ENCODE measurements at places on chromosomes 2 and 18.

DNA sequence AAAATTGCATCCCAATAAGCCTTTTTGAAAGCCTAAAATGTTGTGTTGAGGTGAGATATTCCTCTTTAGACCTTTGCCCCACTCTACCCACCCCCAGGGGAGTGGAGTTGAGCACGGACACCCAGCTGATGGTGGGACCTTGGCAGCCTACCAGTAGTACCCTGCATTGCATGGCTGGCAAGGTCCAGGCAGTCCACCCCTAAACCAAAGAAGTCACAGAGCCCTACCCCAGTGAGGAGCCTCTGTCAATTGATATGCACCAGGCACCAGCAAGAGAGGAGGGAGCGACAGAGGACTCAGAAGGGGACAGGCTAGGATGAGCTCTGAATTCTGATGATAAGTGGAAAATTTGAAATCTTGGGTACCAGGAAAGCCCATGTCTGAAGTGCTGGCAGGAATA lies 38.6 kb downstream of the MARCO start:
- DNase-seq = no peak

DNA sequence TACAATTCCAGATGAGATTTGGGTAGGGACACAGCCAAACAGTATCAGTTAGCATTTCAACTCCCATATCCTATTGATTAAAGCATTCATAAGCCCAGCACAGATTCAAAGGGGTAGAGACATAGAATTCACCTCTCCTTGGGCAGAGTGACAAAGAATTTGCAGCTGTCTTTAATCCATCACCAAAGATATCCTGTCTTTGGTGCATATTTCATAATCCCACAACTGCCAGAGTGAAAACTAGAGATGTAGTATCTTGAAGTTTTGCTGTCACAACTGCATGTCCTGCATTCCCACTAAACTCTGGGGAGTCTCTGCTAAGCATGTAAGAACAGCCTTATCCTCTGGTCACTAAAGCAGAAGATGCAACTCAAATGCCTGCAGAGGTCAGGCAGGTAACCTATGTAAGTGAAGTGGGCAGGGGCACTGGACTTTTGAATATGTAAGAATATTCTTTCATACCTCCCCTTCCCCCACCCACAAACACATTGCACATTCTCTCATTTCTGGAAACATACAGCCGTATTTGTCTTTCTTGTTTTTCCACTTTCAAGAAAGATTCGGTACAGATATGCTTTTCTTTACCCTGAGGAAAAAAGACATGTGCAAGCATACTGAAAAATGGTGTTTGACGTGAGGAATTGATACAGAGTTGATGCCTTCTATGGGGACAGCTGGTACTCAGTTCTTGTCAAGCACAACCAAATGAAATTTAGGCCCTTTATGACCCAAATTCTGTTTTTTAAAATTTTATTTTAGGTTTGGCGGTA lies 283.1 kb downstream of the SP3 start:
- DNase-seq = no peak

DNA sequence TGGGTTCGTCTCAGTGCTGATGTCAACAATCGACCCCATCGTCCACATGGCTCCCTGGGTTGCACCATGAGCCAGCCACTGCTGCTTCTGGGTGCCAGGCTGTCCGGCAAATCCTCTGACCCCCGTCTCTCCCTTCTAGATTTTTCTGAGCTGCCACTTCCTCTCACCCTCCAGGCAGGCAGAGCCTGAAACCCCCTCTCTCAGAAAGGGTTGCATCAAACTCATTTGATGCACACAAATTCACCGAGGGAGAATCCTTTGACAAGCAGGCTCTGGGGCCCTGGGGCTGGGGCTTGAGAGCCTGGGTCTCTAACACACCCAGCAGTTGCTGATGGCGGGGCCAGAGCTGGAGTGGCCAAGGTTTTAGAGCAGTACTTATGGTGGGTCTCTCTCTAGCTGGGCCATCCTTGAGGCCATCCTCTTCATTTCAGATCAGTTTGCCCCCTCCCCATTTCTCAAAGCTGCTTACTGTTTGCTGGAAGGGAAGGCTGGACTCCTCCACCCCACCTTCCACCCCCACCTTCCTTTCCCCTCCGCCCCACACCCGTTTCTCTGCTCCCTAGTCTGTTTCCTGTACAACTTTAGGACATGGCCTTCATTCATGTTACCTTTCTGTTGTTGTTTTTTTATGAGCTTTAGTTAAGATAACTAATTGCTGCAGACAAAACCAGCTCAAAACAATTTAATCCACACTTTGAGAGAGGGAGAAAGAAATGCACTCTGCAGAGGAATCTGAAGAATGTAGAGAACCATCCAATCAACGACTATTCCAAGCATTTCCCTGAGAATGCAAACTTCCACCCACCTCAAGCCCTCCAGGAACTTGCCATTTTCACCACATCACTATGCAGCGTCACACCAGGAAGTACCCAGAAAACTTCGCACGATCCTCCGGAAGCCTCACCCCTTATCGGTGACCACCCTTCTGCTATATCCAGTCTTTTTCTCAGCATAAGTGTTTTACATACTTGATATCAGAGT lies 69.5 kb downstream of the ARL4C start:
- DNase-seq = no peak

DNA sequence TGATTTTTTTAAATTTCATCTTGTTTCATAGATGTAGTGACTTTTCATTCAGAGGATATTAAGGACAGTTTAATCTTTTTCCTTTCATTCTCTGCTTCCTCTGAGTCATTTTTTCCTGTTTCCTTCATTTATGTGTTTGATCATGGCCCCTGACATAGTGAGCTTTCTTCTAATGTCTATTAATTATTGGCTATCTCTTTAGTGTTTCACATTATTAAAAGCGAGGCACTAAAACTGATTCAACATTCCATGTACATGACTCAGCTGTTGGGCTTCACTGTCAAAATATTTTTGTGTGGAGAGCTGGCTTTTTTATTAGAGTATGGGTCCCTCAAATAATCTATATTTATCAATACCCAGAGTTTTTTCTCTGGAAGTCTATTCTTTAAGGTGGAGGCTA lies 125.8 kb downstream of the THSD7B start:
- no peak for DNase-seq
